Motor neuron (in vitro differentiated cells): ENCODE measurements at places on chromosomes 6 and 20. TPM values are rescaled to one million over a fixed set of nuclear protein-coding genes. Genes with fewer than 3 reads are reported as not detected.
A peak's percentile ranks its signal among the peaks of the same experiment; 100 is the strongest.

The RBM38 gene
- total RNA-seq = 8.7 and 9.0 TPM in 2 replicates

DNA sequence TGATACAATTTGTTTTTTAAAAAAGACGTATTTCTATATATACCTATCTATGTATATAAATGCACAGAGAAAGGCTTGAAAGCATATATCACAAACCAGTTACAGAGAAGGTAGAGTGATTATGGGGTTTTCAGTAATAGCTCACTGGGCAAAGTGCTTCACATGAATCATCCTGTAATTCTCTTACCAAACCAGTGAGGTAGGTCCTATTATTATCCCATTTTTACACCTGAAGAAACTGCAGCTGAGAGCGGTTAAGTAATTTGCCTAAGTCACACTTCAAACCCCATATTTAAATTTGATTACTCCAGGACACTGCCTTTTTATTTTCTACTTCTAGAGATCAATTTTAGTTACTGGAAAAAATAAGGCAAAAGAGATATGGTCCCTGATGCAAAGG is 4.4 kb downstream of the GSS start:
- ATAC-seq = no peak

The BLOC1S5 gene
- 10.4 and 10.9 TPM in 2 replicates for total RNA-seq

The C4B gene
- 14.4 and 15.8 TPM in 2 replicates for total RNA-seq

DNA sequence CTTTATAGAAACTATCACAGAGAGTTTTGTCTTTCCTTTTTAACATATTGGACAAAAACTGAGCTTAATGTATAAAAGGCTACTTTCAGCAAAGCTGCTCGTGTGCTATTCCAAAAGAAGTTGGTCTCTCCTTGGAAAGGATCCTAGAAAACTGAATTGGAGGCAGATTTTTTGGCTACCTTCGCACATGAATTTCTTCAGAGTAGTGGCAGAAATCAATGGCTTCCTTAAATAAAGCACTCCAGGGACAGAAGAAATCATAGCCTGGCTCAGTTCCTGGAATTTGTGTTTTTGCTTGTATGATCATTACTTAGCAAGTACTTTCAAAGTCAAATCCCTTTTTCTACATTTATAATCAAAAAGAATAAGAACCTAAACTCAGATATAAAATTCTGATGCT is 780.3 kb downstream of the PHF3 start:
- no peak for ATAC-seq

- no peak for ATAC-seq
These were observed 3.7 kb downstream of the KIF13A start for GRCh38 chr6:17983730-17984129.

The ATAT1 gene
- 16.6 and 20.0 TPM in 2 replicates for total RNA-seq

- ATAC-seq = no peak
These were observed 17.1 kb upstream of the BEND3 start for GRCh38 chr6:107132330-107132954.

DNA sequence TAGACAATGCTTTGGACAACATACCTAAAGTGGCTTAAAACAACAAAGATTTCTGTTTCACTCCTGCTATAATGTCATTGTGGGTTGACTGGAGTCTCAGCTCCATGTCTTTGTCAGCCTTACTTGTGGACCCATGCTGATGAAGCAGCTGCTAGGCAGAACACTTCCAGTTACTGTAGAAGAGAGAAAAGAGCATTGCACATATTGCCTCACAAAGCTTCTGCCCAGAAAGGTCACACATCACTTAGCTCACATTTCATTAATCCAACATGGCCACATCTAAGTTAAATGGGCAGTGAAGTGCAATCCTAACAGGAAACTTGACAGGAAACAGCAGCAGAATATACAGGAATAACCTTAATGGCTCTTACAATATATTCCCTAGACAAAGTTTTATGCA is 480.5 kb upstream of the HTR1E start:
- no peak for ATAC-seq

GRCh38 chr6:71224011-71224410 is 64.6 kb upstream of the OGFRL1 start:
- no peak for ATAC-seq

DNA sequence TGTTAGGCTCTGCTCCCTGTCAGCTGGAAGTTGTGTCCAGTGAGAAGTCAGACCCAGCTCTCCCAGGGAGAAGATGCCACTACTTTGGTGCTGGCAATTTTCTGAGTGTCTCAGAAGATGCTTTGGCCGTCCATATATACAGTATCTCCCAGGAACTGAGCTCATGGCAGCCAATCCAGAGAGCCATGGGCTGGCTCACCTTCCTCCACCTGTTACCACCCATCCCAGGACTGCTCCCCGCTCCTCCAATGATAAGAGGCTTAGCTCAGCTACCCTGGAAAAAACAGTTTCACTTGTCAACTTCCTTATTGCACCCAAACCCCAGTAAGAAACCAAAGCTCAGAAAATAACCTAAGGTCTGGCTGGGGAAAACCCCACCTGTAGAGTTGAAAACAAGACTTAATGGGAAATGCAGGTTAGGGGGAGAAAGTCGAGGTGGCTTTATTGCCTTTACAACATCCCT is at the start of gene BNIP5:
TSS of gene BNIP5 (minus strand) at position 110 of the 463 bp plus-strand sequence. CDS start 6,198 bp downstream, outside the sequence.
- no peak for ATAC-seq

DNA sequence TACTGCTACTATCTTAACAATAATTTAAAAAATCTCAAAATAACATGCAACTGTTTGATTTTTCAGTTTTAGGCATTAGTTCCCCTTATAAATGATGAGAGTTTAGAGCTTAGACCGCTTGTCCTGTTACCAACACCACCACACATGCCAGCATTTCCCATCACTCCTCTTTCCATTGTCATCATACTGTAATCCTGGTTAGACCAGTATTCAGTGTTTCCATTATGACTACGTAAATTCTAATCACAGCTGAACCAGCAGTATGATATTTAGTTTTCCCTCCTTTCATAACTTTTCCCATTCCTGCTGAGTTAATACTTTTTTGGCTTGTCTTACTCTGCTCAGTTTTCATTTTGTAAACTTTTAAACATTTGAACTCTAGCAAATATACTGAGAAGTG is 12.2 kb upstream of the TBC1D20 start:
- no peak for ATAC-seq

The LPA gene
- total RNA-seq = 1.3 and 1.5 TPM in 2 replicates

DNA sequence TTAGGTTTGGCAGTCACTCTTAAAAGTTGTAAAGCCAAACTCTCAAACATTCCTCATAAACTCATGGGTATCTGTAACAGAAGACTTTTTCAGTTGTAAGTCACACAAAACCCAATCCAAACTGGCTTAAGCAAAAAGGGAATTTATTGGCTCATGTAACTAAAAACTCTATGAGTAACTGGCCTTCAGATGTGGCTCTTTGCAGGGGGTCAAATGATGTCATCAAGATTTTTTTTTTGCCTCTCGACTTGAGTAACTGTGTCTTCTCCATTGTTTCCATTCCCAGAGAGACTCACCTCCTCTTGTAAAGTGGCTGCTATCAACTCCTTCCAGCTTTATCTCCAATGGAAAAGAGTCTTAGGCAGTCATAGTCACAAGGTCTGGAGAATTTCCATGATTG is 645.0 kb downstream of the DHX35 start:
- ATAC-seq = no peak

The TUBB1 gene
- 2.2 and 2.3 TPM in 2 replicates for total RNA-seq

DNA sequence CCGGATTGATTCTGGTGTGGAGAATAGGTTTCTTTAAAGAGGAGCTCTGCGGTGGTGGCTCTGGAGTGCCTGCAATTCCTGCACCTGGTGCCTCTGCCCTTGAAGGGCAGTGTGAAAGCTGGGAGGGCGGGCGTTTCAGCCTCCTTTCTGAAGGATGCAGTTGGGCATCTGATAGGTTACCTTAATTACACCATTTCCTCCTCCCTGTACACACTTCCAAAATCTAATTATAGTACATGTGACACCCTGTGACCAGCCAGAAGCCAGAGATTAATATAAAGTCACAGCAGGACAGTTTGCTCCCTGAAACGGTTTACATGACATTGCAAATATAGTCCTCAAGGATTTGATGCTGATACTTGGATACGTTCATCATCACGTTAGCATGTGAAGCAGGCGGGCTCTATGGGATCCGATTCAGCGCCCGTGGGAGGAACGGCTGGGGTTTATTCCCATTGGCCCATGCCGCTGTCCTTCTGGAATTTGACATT is 548.2 kb downstream of the QKI start:
- no peak for ATAC-seq

DNA sequence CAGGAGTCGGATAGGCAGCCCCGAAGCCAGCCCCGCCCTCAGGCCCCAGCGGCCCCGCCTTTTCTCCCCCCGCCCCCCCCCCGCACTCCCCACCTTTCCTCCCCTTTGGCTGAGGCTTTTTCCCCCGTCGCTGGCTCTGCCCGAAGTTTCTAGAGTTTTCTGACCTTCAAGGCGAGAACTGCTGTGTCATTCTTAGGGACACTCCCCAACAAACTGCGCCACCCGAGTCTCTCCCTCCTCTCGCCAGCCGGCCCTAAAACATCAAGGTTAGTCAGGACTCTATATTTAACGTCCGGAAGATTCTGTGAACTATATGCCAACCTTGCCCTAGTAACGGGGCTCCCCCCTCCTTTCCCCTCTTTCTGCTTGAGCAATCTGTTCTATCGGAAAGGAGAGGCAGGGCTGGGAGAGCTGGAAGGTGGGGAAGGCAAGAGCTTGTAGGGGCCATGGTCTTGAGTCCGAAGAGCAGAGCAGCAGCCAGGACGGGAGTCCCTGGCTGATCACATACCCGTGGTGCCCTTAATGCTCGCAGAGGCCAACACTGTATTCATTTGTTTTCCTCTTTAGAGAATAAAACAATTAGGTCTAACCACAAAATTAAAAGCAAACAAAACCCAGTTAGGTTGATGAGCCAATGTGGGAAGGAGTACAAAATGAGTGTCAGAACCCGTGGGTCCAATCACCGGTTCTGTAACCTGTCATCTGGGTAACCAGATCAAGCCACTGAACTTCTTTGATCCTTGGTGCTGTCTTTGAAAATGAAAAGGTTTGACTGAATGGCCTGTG is 5.3 kb upstream of the HSPA1B start:
- ATAC-seq = peak; percentile 39

The PCSK2 gene
- 8.6 and 10.8 TPM in 2 replicates for total RNA-seq
